ENCODE measurements at places on chromosomes 13 and 19.

DNA sequence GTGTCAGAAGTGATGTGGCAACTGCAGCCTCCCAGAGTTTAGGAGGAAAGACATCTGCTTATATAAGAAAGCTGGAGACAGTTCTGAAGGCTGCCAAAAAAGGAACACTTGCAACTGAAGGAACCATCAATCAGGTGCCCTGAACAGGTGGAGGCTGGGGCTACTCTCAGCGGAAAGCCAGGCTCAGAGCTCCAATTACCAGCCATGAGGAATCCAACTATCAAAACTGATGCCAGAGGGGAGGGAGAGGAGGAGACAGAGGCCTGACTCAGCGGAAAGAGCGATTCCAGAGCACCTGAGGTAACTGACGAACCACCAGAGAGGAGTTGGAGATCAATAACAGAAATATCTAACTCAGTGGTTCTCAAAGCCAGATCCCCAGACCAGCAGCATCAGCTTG is 24.3 kb downstream of the LEUTX start:
- DNase-seq, result no peak

DNA sequence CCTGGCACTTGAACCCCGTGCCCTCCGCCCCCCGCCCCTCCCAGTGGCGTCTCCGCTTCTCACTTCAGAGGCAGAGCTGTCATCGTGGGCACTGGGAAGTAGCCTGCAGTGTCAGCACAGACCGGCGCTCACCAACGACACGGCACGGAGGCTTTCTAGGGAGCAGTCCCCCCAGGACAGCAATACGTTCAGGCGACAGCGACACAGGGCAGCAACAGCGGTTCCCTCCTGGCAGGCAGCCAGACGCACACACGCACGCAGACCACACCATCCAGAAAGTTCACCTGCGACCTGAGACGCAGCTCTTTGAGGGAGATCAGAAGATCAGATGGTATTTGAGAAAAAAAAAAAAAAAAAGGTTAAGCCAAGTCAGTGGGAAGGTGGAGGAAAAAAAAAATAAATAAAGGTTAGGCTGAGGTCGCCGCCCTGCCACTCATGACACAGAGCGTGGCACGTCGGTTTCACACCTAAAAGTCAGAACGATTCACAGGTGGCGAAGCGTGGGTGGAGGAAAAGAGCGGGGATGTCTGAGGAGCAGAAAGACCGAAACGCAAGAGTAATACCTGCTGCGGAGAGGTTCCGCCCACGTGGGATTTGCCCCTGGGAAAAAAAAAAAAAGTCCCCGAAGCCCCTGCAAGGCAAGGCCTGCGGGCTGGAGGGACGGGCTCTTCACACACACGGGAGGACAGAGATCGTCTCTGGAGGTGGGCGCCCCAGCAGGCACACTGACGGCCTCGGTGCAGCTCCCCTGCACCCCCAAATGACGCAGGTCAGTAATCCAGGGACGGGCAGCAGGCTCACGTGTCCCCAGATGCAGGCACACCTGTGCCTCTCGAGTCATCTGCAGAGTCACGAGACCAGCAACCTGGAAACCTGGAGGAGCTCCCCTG is 94.5 kb downstream of the GNG7 start:
- DNase-seq, result peak; percentile 93

DNA sequence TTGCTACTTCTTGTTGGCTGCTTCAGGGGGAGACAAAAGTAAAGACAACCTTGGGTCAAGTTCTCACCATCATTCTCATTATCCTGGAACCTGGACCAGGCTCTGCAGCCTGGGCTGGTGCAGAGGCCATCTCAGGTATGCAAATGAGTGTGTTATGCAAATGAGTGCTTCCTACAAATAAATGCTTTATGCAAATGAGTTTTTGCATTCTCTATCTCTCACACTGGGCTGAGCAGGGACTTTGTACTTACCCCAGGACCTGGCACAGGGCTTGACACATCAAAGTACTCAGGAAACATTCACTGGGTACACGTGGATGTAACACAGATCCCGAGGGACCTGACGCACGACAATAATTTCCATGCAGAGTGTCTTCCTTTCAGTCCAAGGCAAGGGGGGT is 103.0 kb downstream of the DNAJC15 start:
- no peak for DNase-seq

- no peak for DNase-seq
Measured at GRCh38 chr13:60572855-60573254, 175.8 kb downstream of the TDRD3 start.

DNA sequence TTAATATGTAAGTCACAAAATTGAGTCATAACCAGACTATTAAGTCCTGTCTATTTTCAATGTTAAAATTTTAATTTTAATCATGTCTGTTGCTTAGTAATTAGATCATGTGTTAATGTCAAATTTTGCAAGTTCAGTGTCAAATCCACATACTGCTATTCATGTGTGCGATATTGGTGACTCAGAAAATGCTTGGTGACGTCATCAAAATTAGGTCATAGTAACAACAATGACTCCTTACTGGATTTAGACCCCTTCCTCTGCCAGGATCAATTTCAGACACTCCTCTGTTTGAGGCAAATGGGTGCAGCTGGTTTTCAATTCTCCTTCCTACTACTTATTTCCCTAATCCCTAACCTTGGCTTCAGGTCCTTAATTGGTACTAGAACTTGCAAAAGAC is 1394.3 kb upstream of the SLC10A2 start:
- no peak for DNase-seq

DNA sequence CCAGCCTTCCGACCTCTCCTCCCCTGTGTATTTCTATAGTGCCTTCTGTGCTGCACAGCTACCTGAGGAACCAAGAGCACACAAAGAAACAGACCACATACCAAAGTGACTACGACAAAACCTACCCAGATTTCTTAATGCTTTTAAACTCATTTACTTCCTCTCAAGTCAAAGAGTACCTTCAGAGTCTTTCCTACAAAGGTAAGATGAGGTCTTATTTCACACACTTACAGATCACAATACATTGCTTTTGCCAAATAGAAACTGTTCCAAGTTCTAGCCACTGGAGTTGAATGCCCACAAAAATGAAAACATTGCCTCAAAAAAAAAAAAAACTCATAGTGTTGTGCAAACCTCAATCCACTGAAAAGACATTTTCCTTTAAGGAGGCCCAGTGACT is 36.4 kb downstream of the TEX26 start:
- DNase-seq, result no peak

DNA sequence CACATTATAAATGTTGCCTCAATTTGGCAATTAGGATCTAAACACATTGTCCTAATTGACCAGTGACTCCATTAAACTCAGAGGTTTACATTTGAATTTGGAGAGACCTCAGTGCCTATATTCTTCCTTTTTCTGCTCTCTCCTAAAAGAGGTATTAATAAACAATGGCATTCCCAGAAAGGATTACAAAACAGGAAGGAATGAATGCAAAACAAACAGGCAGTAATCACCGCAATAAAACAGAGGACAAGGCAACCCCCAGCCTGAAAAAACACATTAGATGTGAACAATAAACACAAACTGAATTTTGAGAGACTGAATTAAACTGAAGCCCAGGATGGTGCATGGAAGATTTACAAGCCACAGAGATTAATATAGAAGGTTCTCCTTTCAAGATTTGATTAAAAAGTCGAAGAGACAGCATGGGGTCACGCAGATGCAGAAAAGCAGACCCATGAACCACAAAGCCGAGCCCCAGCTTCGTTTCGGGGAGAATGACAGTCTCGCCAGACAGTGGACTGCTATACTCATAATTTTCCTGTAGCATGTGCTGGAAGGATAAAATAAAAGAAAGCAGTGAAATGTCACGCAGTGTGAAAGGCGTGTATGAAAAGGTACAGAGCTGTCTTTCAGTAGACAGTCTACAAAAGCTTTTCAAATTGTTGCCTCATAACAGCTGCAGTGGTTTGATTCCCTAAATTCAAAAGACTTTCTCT is 503.0 kb downstream of the LIG4 start:
- DNase-seq, result no peak

GRCh38 chr13:51822106-51822815 is 18.3 kb upstream of the DHRS12 start:
- DNase-seq, result no peak

GRCh38 chr13:98693756-98694155 is 58.7 kb downstream of the SLC15A1 start:
- no peak for DNase-seq

DNA sequence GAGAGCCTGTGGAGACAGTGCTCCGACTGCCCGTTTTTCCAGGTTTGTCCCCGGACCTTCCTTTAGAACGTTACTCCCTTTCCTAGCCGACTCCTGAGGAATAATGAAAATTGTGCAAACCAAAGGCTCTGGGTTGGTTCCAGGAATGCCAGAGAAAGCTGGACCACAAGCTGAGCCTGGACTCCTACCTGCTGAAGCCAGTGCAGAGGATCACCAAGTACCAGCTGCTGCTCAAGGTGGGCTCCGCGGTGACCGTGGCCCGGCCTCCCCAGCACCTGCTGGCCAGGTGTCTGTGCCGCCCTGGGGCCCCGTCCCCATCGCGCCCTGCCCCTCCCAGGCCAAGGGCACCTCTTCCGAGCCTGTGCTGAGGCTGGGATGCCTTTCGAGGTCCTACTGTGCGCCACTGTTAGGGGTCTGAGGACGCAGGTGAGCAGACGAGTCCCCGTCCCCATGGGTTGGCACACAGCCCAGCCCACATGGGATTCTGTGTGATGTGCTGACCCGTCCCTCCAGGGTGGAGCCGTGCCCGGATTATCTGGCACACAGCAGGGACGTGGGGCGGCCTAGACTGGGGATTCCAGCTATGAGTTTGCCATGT is 20.5 kb upstream of the F7 start:
- no peak for DNase-seq

DNA sequence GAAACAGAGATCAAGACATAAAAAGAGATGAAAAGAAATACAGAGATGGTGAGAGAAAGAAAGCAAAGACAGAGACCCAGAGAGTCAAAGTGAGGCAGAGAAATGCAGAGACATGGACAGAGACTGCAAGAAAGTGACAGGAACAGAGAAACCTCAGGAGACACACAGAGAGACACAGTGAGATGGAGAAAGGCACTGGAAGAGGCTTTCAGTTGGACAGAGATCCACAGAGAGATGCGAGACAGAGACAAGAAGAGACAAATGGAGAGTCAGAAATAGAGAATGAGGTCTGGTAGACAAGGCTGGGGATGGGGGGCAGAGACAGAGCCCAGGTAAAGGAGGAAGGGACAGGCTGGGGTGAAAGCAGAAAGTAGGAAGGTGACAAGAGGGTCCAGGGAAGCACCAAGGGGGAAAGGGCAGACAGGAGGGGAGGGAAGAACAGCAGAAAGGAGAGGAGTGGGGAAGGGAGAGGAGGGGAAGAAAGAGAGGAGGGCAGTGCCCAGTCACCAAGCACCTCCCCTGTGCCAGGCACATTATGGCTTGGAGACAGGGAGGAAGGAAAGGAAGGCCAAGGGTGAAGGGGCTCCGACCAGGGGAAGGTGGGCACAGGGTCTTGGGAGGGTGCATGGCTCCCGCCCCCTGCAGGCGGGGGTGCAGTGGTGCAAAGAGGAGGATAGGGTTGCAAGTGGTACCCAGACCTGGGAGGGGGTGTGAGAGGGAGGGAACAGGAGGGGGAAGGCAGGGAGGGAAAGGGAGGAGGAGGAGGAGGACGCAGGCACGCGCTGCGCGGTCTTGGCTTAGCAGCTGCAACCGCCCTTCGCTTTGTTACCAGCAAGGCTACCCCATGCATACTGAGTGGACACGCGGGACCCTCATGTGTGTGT is 38.4 kb downstream of the DEDD2 start:
- no peak for DNase-seq

- no peak for DNase-seq
Measured at GRCh38 chr19:50779504-50780457, 9.5 kb downstream of the GPR32 start.

DNA sequence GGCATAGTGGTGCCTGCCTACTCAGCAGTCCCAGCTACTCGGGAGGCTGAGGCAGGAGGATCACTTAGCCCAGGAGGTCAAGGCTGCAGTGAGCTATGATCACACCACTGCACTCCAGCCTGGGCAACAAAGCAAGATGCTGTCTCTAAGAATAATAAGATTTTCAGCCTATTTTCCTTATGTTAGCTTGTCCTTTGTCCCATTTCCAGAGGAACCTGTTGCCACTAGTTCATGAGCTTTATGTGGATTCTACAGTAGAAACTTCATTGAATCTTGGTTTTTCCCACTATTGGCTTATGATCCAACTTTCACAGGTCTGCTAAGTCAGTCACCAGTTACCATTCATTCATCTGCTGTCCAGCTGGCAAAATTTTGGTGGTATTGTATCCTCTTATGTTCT is 18.2 kb downstream of the FFAR2 start:
- DNase-seq, result no peak

GRCh38 chr19:48670699-48671445 is 1.9 kb downstream of the NTN5 start:
- no peak for DNase-seq

DNA sequence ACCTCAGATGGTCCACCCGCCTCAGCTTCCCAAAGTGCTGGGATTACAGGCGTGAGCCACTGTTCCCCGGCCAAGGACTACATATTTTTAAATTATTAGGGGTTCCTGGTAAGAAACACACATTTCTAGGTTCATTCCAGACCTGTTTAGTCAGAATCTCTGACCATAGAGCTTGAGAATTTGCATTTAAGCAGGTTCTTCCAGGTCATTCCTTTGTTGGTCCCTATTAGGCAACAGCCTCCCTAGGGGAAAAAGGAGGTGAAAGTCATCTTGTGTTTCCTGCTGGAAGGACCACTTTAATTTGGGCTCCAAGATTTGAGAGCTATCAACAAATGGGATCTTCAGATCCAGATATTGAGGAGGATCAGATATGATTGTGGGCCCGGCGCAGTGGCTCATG is 16.3 kb downstream of the S1PR2 start:
- no peak for DNase-seq

DNA sequence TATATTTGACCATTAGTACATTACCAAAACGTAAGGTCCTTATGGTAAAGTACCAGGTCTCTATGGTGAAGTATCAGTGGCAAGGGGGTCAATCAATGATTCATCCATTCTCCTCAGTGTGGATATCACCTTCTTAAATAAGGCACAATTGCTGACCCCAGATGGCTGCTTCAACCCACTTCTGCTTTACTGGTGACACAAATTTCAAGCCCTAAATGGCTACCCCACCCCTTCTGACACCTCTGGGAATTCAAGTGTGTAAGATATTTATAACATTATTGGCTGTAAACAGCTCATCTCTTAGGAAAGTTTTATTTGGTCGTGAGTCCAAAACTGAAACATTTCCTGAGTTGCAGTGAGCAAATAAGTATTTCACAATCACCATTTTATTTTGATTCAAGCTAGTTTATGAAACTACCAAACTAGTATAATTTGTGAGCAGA is 7.9 kb upstream of the WBP4 start:
- no peak for DNase-seq

DNA sequence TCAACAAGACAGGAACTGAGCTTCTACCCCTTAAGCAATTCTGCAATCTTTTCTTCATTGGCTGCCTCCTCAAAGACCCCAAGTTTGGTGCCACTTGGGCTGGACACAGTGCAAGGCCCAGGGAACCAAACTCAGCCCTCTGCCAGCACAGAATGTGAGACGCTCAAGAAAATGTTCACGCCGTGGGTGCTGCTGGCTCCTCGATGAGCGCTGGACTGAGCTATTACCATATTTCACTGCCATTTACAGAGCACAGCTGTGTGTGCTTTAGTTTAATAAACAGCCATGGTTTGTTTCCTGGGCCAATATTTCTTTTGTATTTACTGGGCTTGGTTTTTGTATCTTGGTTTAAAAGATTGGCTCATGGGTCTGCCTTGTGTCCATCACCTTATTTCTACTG is 138.8 kb upstream of the VSTM2B start:
- DNase-seq, result no peak

- no peak for DNase-seq
Measured at GRCh38 chr19:30689474-30689873, 317.3 kb downstream of the ZNF536 start.

- no peak for DNase-seq
Measured at GRCh38 chr13:47085346-47085745, 188.5 kb upstream of the HTR2A start.

GRCh38 chr13:70694996-70695715 is 586.9 kb upstream of the KLHL1 start:
- no peak for DNase-seq
